ENCODE measurements at places on chromosomes 2 and 18.

DNA sequence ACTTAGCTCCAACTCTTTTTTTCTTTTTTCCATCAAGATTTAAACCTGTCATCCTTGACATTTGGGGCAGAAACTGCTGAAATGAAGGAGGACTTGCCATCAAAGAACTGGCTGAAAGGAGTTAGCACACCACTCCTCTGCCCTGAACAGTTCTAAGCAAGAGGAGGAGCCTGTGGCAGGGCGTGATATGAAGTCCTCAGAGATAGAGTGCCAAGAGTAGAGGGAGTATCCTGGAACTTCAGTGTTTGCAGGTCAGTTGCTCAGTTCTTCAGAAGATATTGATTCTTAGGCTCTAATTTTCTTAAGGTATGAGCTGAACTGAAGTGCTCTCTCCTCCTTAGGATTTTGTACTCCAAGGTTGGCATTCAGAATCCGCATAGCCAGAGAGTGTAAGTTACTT lies 15.2 kb downstream of the NABP1 start:
- no peak for DNase-seq

- no peak for DNase-seq
Observed at GRCh38 chr2:175832866-175833265, 169.2 kb downstream of the LNPK start.

GRCh38 chr2:216827073-216827720 lies 32.7 kb downstream of the TNP1 start:
- no peak for DNase-seq

- no peak for DNase-seq
Observed at GRCh38 chr2:203718087-203718486, 11.6 kb downstream of the CD28 start.

DNA sequence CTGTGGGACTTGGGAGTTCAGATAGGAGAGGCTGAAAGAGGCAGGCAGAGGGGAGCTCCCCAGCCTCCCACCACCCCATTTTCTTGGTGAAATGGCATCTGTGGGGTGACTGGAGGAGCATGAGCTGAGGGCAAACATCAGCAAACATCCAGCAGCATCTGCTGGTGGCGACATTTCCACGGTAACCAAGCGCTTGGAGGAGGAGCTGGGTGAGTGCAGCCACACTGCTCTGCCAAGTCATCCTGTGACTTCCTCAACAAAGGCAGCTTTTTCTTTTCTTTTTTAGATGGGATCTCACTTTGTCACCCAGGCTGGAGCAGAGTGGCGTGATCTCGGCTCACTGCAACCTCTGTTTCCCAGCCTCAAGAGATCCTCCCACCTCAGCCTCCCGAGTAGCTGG lies 5.6 kb downstream of the TXNL4A start:
- no peak for DNase-seq

Data from HuH-7 (cell line).